Stimulated activated CD4-positive, alpha-beta T cell treated with anti-CD3 and anti-CD28 coated beads, Interleukin-2, amount 100 ng/mL, for 4 hours (primary cell): ENCODE measurements at places on chromosomes 3 and 15.

GRCh38 chr3:16887130-16887529 lies 2.4 kb downstream of the PLCL2 start:
- DNase-seq, result no peak

- DNase-seq, result no peak
Measured at GRCh38 chr3:167162083-167162482, 218.0 kb downstream of the ZBBX start.

- DNase-seq, result no peak
Measured at GRCh38 chr3:171458071-171458863, 1.9 kb downstream of the TNIK start.

DNA sequence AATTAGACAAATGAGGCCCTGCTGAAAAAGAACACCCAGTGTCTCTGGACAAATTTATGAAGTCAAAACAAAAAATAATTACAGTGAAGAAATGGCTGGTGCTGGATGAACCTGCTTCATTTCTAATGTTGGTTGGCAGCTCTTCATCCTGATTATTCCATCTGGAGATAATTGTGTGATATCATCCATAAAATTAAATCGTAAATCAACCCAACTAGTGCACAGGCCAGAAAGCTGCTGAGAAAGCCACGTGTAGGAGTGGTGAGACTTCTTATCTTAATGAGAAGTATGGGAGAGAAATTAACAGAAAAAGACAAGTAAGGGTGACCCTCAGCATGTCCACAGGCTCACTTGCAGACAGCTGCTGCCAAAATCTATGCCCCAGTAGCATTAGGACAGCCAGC lies 465.2 kb upstream of the TGFBR2 start:
- DNase-seq, result no peak

- no peak for DNase-seq
Measured at GRCh38 chr3:26229801-26230200, 392.8 kb upstream of the LRRC3B start.

DNA sequence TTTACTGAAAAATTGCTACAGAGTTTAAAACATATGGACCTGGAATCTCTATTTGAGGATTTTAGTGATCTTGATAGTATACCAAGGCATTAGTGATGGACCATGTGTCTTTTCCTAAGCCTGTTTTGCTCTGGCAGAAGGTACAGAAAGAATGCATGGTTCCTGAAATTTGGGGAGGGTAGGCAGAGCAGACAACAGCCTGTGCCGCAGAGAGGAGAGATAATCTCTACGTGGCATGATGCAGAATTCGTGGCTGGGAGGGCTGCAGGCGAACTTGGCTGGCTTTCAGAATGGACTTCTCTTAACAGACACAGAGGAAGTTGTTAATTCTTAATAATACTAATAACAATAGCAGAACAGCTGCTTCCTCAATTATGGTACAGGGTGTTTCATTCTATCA lies 137.5 kb upstream of the FOXB1 start:
- DNase-seq, result no peak

- DNase-seq, result no peak
Measured at GRCh38 chr3:116618138-116618537, 91.4 kb upstream of the TUSC7 start.

GRCh38 chr15:97174886-97175540 lies 785.5 kb upstream of the ARRDC4 start:
- DNase-seq, result no peak

DNA sequence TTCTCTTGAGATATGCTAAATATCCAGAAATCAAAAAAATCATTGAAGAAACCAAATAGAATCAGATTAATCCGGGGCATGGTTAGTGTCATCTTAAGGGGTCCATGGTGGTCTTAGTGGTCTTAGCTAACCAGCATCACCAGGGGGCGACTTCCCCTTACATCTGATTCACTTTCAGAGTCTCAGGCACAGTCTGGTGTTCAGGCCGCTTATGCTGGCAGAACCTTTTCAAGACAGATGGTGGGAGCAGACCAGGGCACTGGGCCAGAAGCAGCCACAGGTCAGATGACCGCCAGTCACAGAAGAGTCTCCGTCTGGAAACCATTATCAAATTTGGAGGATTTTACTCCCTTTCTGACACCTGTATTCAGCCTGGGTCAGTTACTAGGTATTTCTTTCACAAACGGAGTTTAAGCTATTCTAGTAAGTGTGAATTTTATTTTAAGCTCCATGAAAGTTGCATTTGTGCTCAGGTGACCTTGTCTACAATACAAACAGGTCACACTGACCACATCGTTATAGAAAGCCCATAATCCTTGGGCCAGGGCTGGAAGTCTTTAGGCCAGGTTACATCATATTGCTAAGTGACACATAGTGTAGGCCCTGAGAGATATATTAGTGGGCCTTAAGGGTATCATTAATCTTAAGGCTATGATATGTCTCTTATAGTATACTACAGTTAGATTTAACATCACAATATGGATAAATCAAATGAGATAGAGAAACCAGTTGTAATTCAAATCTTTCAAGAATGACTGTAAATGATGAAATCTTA lies 365.5 kb downstream of the GBE1 start:
- DNase-seq, result no peak

DNA sequence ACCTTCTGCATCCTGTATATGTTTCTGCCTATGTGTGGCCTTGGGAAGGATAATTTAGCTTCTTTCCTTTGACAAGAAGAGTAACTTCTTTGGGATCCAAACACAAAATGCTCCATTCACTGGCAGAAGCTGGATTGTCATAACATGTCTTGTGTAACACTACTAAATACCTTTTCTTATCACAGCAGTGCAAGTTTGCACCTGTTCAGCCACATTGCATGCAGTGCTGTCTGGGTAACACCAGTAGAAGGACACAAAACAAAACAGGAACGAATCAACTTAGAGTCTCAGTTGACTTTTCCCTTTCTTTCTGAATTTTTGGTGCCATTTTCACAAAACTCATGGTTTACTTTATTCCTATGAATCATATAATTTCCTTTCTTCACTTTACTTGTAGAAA lies 43.6 kb upstream of the TNIK start:
- no peak for DNase-seq

- no peak for DNase-seq
Measured at GRCh38 chr3:72317491-72317890, 530.8 kb downstream of the SHQ1 start.

GRCh38 chr15:59791079-59791478 lies 102.0 kb upstream of the BNIP2 start:
- DNase-seq, result no peak

GRCh38 chr15:88399021-88399685 lies 68.0 kb downstream of the MRPL46 start:
- no peak for DNase-seq

- DNase-seq, result no peak
Measured at GRCh38 chr3:106748472-106749262, 628.6 kb upstream of the CCDC54 start.

GRCh38 chr3:48607519-48607918 lies 1.9 kb downstream of the UQCRC1 start:
- no peak for DNase-seq

DNA sequence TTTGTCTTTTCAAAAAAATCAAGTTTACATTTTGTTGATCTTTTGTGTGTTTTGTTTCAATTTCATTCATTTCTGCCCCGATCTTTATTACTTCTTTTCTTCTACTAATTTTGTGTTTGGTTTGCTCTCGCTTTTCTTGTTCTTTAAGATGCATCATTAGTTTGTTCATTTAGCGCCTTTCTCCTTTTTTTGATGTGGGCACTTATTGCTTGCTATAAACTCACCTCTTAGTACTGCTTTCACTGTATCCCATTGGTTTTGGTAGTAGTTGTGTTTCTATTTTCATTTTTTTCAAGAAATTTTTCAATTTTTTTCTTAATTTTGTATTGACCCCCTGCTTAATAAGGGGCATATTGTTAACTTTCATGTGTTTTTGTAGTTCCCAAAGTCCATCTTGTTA lies 34.4 kb downstream of the PRKCI start:
- DNase-seq, result no peak

- no peak for DNase-seq
Measured at GRCh38 chr15:89164712-89165211, 56.6 kb downstream of the RLBP1 start.
